ENCODE measurements at places on chromosomes 5 and 9.

GRCh38 chr5:138649775-138650174 is 74.6 kb upstream of the HSPA9 start:
- DNase-seq, result no peak

DNA sequence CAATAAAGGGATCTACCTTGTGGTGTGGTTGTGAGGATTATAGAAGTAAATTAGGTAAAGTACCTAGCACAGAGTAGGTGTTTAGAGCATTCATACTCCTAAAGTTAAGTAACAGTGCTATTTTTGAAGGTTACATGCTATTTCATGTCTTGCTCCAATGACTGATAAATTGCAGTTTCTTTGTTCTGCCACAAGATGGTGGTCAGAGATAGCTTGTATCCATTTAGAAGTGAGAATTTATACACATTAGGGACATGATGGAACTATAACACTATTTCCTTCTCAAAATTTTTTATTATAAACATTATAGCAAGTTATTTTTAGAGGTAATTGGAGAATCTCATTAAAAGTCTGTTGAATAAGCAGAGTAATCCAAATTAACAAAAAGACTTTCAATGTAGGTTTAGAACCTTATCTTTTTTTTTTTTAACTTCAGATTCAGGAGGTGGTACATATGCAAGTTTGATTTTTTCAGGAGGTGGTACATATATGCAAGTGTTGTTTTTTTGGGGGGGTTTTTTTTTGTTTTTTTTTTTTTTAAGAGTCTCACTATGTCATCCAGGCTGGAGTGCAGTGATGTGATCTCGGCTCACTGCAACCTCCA is 17.1 kb downstream of the MTREX start:
- no peak for DNase-seq

GRCh38 chr5:143138839-143139238 is 264.6 kb downstream of the NR3C1 start:
- no peak for DNase-seq

DNA sequence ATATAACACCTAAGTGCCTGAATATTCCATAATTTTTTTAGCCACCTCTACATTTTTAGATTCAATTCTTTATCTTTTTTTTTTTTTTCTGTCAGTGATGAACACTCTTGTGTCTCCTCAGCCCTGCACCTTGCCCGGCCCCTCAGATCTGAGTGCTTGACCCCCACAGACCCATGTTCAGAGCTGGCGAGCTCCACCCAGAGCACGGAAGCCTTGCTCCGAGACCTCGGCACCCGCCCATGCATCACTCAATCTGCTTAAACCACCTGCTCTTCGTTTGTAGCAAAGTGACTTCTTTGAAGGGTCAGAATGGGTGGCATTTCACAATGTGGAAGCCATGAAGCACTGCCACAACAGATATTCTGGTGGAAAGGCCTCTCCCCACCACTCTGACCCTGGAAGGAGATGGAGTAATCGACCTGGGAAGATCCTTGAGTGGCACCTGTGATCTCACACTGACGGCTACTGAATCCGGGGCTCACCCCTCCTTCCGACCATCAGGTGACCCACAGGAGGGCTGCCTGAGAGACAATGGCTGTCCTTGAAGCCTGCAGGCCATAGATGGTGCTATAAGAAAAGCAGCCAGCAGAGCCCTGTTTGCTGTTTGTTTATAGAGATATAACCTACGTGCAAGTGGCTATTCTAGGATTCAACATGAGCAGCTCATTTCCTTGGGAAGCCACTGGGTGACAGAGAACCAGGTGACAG is 261.1 kb upstream of the IRX4 start:
- no peak for DNase-seq

- DNase-seq, result no peak
These were observed 341.8 kb downstream of the MAN2A1 start for GRCh38 chr5:110031402-110032140.

DNA sequence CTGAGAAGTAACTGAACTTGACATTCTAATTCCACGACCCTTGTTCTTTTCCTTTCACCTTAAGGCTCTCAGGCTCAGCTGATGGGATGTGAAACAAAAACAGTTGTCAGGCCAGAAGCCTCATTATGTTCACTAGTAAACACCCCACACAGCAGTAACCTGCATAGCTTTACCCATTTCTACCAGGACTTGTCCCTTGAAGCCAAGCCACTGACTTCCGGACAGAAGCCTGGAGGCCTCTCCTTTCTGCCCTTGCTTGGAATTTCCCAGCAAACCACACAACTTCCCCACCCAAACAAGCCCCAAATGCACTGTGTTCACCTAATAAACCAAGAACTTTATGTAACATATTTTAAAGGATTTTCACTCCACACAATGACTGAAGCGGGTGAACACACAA is 19.6 kb downstream of the PRUNE2 start:
- no peak for DNase-seq

GRCh38 chr5:41009232-41009631 is 61.9 kb downstream of the MROH2B start:
- no peak for DNase-seq

- DNase-seq, result no peak
These were observed 2.7 kb downstream of the PHYHD1 start for GRCh38 chr9:128923493-128923883.

DNA sequence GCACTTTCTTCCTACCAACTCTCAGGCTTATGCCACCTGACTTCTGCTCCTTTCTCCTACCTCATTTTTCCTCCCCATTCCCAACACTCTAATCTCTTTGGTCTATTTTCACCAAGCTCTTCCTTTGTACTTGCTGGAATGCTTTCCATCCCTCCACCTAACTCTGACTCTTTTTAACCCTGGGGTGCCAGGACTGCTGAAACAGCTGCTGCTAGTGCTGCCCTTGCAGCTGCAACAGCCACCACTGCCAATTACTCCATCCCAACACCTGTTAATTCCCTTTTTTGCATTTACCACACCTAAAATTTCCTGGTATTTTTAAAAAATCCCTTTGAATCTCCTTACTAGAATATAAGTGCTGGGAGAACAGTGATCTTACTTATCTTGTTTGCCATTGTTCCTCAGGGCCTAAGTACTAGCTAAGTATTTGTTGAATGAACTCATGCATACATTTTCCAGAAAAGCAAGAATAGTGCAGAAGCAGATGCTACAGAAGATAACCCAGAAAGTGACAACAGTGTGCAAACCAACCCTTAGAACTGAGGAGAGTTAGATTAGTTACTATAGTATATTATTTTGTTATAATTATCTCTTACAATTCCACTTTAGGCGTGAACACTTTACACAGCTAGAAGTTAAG is 11.5 kb downstream of the NADK2 start:
- DNase-seq, result no peak

DNA sequence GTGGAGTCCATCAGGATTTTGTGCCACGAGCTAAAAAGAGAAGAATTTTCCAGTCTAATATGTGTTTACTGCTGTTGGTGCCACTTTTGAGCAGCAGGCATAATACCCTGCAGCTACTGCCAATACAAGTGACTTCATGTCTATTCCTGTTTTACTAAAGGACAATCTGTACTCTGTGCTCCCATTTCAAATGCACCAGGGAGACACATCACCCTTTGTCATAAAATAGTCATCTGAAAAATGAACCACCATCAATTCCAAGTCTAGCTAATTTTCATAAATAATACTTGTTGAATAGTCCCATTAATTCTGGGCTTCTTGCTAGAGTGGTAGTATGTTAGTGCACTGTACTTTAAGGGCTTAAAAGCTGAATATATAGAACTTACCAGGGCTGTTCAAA is 8.9 kb upstream of the PKD2L2 start:
- DNase-seq, result no peak

GRCh38 chr9:111599955-111600343 is 502 bp upstream of the PTGR1 start:
- DNase-seq, result no peak

DNA sequence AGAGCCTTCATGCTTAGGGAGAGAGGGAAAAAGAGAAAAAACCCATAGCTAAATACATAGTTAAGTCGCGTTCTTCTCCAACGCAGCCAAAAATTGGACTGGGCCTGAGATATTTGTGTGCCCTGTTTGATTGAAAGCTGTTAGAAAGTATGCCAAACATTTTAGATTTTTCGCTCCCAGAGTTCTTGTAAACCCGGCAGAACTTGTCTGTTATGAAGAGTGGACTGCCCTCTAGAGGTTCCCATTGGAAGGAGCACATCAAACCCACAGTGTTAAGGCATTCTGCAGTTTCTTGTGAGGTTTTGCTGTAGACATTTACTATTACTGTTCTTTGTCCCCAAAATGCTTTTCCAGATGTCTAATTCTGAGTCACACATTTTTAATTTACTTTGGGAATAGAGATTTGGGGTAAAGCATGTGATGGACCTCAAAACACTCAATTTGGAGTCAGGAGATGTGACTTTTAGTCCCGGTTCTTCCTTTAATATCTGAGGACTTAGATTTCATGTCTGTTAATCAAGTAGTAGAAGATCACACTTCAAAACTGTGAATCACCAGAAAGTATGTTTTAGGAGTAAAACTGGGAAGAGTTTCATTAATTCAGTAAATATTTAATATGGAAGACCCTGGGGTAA is 96.6 kb downstream of the PCSK1 start:
- DNase-seq, result no peak

- DNase-seq, result no peak
These were observed 49.4 kb downstream of the PLK2 start for GRCh38 chr5:58410441-58410840.

GRCh38 chr5:87394411-87395165 is 18.1 kb downstream of the CCNH start:
- DNase-seq, result no peak

- no peak for DNase-seq
These were observed 161.2 kb downstream of the GNA14 start for GRCh38 chr9:77486968-77487367.

GRCh38 chr5:12330993-12331588 is 426.8 kb upstream of the CTNND2 start:
- no peak for DNase-seq

DNA sequence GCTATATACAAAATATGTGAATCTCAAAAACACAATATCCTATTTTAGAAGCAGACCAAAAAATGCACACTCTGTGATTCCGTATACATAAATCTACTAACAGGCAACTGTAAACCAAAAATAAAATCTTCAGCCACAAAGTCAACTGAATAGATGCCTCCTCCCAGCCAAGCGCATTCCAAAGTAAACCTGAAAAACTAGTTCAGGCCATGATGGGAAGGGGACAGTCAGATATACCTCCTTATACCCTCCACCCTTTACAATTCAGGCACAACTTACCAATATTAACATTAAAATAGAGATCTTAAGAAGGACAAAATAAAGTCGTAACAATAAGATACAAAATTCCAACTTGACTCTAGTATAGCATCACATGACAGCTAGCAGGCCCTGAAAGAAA is 1604.5 kb upstream of the NUDT12 start:
- DNase-seq, result no peak

- DNase-seq, result no peak
These were observed 157.8 kb downstream of the KCTD16 start for GRCh38 chr5:144328494-144328893.

- DNase-seq, result no peak
These were observed 129.0 kb downstream of the TAF11L14 start for GRCh38 chr5:17763301-17763700.

DNA sequence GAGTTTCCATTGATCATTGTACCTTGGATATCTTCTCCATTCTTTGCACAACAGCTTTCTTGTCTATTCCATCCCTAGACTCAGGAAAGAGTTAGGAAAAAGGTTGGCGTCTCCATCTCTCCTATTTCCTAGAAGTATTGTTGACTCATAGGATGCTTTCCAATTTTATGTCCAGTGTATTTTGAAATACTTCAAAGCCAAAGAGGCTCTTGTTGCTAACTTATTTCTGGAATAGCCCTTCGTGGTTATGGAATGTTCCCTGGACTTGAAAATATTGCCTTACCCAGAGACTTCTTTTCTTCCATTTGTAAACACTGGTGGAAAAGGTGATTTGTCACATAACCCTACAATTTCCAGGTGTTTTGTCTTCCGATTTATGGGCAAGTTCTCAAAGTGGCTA is 402.3 kb upstream of the ZNF608 start:
- no peak for DNase-seq

- no peak for DNase-seq
These were observed 668.7 kb downstream of the CDH18 start for GRCh38 chr5:19319252-19319651.

DNA sequence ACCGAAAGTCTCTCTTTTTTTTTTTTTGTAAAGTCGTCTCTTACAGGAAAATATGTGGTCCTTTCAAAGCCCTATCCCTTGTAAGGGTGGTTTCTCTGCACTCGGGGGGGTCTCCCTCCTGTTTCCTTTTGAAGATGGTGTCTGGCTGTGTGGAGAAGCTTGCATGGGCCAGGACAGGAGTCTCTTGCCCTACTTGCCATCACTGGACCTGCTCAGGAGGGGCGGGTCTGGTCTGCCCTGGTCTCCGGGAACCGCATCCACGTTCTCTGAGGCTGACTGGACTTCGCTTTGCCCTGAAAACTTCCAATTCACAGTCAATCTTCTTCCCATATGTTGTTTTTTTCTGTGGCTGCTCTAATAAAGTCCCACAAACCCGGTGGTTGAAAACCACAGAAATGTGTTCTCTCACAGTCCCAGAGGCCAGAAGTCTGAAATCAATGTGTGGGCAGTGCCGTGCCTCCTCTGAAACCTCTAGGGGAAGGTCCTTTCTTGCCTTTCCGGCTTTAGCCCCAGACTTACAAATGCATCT is 92.9 kb upstream of the IER5L start:
- peak; percentile 61 for DNase-seq

- DNase-seq, result no peak
These were observed 51.0 kb upstream of the IFNK start for GRCh38 chr9:27473111-27473529.

DNA sequence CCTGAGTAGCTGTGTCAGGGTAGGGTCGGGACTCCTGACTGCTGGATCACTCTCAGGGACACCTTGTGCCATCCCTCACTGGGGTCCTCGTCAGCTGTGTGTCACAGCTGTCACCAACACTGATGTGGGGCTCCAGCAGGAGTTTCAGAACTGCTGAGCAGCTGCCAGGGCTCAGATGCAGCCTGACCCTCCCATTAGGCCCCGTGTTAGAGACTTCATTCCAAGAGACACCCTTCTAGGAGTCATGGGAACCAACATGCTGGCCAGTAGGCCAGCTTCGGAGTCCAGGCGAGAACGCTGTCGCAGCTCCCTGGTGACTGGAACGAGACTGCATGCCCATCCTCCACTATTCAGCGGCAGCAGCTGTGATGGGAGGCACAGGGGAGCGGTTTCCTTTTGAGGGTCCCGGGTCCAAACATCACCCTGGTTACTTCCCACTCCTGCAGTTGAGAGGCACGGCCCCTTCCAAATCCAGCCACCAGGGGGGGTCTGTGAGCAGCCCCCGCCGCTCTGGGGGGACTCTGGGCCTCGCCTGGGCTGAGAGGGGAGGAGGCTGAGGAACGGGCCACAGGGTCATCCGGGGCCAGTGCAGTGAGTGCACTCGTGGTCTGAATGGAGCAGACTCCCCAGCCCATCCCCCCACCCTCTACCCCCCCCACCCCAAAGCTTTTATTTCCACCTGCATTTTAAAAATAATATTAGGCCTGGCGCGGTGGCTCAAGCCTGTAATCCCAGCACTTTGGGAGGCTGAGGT is 12.6 kb upstream of the TCF7 start:
- DNase-seq, result no peak
